Gastrocnemius medialis (tissue), 4 donors: ENCODE measurements at places on chromosomes 16 and 17. TPM values are rescaled to one million over a fixed set of nuclear protein-coding genes. Genes with fewer than 3 reads are reported as not detected.

The HSD17B1 gene
- 0.66 TPM for total RNA-seq

The C17orf100 gene
- total RNA-seq = 0.27 TPM

The CAMKK1 gene
- 0.44 TPM for total RNA-seq

The WFIKKN2 gene
- total RNA-seq = not detected
